ENCODE measurements at places on chromosomes 7 and 10.

- DNase-seq, result no peak
Observed at GRCh38 chr7:17625043-17625442, 315.3 kb downstream of the SNX13 start.

DNA sequence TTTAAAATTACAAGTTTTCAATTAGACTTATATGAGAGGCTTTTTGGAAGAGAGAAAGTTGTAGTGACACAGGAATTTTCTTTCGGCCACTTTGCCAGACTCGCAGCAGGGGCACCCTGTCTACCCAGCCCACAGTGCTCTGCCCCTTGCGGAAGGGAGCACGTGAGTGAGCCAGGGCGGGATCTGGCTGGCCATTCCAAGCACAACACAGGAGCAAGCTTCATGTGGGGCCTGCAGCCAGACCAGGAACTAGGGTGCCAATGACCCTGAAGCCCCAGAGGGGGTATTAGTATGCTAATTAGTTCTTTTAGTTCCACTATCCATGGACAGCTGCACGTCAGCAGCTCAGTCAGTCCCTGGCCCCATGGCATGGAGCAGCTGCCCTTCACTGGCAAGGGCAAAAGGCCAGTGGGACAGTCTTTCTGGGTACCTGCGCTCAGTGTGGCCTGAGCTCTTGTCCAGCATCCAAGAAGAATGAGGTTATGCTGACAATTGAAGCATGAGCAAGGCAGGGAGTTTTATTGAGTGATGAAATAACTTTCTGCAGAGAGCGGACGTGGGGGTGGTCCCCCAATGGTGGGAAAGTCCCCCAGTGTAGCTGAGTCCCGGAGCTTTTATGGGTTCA is 251.1 kb upstream of the CSTF2T start:
- DNase-seq, result no peak

GRCh38 chr7:144474800-144475615 is 71.5 kb upstream of the NOBOX start:
- DNase-seq, result no peak

DNA sequence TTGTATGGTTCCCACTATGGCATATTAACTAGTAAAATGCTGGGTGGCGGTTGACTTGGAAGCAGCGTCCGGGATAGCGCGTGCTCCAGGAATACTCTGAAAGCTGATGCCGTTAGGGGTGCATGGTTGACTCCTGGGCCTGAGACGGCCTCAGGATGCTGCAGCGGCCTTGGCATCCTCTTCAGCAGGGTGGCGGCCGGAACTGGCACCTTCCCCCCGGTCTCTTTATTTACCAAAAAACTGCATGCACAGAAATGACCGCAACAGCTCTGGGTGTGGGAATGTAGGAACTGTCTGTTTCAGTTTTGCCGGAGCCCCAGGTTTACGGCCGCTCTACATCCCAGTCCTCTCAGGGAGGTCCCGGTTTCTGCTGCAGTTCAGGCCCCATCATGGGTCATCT is 28.8 kb downstream of the PFKP start:
- DNase-seq, result no peak

- DNase-seq, result no peak
Observed at GRCh38 chr7:107505997-107506673, 36.3 kb downstream of the GPR22 start.

- DNase-seq, result peak; percentile 37
Observed at GRCh38 chr7:44257618-44258422, 57.0 kb downstream of the YKT6 start.

- no peak for DNase-seq
Observed at GRCh38 chr7:51066405-51066882, 250.2 kb downstream of the COBL start.

- no peak for DNase-seq
Observed at GRCh38 chr10:22503315-22504088, 158.2 kb downstream of the SPAG6 start.

- DNase-seq, result no peak
Observed at GRCh38 chr7:52247518-52247917, 787.9 kb upstream of the POM121L12 start.

DNA sequence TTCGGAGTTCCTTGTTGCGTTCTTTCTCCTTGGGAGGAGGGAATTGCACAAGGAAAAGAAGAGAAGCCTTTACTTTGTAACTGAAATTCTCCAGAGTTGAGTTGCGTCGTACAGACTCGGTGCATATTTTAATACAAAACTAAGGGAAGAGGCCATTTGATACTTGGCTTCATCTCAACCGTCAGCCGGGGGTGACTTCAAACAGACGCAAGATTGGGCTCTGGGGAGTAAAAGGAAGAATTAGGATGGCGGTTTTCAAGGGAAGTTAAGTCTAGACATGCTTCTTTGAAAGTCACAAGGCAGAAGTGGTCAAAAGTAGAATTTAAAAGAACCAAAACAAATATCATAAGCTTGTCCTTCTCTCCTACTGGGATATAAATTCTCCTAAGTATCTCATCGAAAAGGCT is 1.6 kb downstream of the PRR15 start:
- DNase-seq, result no peak

DNA sequence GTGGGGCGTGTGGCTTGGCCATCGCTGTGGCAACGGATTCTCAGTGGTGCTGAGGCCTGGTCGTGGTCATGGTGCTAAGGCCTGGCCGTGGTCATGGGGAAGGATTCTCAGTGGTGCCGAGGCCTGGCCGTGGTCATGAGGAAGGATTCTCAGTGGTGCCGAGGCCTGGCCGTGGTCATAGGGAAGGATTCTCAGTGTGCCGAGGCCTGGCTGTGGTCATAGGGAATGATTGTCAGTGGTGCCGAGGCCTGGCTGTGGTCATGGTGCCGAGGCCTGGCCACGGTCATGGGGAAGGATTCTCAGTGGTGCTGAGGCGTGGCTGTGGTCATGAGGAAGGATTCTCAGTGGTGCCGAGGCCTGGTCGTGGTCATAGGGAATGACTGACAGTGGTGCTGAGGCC is 327.9 kb downstream of the ADARB2 start:
- DNase-seq, result no peak

- no peak for DNase-seq
Observed at GRCh38 chr7:26156451-26157420, 4.7 kb downstream of the NFE2L3 start.

GRCh38 chr10:6665847-6666246 is 85.8 kb upstream of the PRKCQ start:
- DNase-seq, result no peak

DNA sequence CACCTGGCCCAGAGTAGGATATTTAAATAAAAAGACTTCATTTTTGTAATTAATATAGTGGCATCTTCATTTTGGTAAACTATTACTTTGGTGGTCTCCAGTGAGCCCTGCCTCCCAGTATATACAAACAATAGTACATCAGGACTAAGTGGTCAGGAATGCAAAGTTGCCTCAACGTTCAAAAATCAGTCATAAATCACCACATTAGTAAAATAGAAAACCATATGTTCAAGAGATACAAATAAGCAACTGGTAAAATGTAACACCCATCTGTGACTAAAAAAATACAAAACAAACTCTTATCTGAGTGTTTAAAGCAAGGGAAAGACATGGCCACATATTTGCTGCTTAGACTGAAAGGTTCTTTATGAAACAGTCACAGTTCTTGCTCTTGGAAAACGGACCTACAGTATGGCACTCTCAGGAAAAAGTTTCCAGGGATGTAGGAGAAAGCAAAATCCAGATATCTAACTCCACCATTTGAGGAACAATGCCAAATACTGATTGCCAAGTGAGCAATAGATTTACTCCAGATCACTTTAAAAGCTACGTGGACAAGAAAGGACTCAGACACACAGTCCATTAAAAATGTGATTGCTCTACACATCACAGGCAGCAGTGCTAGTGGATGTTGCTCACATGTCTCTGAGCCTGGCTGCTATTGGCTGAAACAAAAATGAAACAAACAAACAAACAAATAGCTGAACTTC is 15.1 kb upstream of the RHOBTB1 start:
- DNase-seq, result no peak

GRCh38 chr7:8327199-8327598 is 65.2 kb upstream of the ICA1 start:
- DNase-seq, result no peak

DNA sequence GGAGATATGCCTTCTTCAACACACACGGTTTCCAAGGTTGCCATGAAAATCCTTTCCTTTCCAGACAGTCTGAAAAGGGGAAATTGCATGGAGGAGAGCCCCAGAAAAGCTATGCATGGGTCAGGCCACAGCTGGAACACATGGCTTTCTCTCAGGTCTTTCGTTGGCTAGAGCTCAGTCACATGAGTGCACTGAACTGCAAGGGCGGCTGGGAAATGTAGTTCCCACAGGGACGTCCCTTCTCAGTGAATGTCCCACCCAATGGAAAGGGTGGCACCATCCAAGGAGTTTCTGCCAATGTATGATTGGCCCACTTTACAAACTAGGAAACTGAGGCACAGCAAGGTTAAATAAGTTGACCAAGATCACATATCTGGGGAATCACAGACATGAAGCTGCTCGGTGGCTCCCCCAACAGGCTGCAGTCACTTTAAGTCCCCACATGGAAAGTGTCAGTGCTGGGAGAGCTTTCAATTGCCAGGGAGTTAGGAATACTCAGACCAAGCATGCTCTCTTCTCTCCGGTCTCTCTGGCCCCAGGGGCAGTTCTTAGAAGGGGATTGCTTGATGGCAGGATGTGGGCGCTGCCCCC is 571.3 kb downstream of the GLRX3 start:
- DNase-seq, result no peak

- no peak for DNase-seq
Observed at GRCh38 chr7:93232673-93233018, 480 bp downstream of the VPS50 start.

- DNase-seq, result no peak
Observed at GRCh38 chr10:86752311-86752710, 4.1 kb upstream of the BMPR1A start.

- no peak for DNase-seq
Observed at GRCh38 chr7:42548816-42549611, 312.0 kb upstream of the GLI3 start.

GRCh38 chr7:13725591-13725990 is 263.9 kb downstream of the ETV1 start:
- no peak for DNase-seq

DNA sequence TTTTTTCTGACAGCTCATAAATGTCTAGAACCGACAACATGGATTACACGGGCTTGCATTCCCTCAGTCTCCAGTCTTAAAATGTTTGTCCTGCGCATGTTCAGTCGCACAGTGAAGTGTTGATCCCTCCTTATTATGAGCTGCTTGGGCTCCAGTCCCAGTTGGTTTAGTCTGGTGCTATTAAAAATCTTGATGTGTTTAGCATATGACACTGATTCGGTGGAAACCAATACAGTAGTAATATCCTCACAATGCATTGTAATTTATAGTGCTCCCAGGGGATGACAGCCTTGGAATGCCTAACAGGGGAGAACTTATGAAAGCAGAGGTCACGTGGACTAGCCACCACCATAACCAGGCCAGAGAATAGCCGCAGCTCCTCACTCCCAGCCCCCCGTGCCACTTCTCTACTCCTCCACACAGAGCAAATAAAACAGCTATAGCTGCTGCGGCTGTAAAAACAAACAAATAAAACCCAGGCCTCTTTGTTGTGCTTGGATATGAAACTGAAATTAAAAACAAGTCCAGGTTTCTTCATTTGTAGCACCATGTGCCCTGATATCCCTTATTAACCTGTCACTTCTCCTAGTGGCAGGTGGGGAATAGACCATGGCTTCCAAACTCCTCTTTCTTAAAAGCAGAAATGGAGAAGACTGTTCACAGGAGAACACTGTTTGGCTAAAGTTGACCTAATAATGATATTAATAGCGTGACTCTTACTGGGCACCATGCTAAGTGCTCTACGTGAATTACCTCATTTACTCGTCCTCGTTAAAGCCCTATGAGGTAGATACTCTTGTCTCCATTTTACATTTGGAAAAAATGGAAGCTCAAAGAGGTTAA is 7.7 kb downstream of the DPCD start:
- no peak for DNase-seq

GRCh38 chr7:45717537-45718235 is 143.5 kb downstream of the ADCY1 start:
- DNase-seq, result no peak

DNA sequence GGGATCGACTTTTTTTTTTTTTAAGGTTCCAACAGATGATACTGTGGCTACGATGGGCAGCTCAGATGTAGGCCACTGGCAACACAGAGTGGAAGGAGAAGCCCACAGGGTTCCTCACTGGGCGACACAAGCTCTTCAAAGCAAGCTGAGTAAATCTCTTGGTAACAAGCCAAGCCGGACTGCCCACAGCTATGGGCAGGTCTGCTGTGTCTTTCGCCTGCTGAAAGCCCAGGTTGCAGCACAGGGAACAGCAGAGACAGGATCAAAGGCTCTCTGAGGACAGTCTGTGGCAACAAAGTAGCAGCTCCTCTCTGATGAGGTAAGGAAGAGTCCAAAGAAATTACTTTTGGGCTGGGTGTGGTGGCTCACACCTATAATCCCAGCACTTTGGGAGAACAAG is 83.6 kb downstream of the KCNMA1 start:
- DNase-seq, result no peak

GRCh38 chr7:155809332-155809946 is 2.8 kb downstream of the SHH start:
- no peak for DNase-seq

- DNase-seq, result no peak
Observed at GRCh38 chr7:129191272-129191671, 2.8 kb downstream of the SMO start.

GRCh38 chr10:132122097-132122861 is 56.5 kb downstream of the JAKMIP3 start:
- no peak for DNase-seq

- DNase-seq, result no peak
Observed at GRCh38 chr7:11345621-11346020, 371.9 kb downstream of the PHF14 start.

DNA sequence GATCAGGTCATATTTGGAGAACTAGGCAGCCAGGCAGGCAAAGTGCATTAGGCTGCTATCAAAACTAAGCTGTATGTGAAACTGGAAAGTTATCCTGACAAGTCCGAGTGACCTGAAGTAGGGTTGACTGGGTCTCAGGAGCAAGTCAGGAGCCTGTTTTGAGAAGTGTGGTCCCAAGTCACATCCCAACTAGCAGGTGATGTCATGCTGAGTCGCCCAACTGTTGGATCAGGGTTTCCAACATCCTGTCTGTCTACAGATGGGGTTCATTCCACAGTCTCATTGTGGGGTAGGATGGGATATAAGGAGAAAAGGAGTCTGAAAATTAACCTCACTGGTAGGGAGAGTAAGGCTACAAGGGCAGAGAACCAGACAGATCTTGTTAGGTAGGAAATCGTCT is 27.0 kb downstream of the SLC26A4 start:
- DNase-seq, result no peak

GRCh38 chr10:46323176-46323575 is 36.4 kb downstream of the ANTXRL start:
- DNase-seq, result no peak

DNA sequence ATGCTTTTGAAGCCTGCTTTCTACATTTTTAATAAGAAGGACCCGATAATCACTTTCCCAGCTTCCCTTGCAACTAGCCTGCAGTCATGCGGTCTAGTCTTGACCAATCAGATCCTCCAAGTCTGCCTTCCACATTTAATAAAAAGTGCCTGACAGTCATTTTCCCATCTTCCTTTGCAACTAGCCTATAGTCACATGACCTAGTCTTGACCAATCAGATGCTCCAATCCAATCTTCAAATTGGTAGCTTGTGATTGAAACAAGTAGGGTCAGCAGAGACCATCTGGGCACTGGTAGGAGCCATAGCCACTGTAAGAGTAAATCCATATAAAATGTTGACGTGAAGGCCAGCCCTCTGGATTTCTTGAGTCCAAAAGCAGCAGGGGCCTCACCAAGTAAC is 80.0 kb downstream of the NPTX2 start:
- DNase-seq, result no peak

- DNase-seq, result no peak
Observed at GRCh38 chr10:117419159-117419558, 43.9 kb upstream of the PDZD8 start.

Data from activated CD4-positive, alpha-beta T cell treated with anti-CD3 and anti-CD28 coated beads for 1 hour (primary cell).